ENCODE measurements at places on chromosomes 13 and 19.

GRCh38 chr19:37669450-37669914 lies 14.2 kb upstream of the ZFP30 start:
- no peak for DNase-seq

DNA sequence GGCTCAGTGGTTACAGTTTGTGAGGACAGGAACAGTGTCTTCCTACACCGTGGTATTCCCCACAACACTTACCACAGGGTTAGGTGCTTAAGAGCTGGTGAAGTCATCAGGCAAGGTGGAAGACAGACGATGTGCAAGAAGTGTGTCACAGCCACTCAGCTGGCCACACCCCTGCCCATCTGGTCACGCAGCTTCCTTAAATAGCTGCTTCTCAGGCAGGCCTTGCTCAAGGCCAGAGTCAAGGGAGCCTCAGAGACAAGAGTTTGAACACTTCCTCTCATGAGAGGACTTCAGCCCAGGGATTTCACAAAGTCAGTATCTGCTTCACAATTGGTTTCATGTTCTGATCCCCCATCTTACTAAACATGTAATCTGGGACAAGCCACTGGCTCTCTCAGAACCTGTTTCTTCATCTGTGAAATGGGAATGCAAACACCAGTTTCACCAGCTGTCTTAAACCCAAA lies 80.3 kb upstream of the FRY start:
- peak; percentile 30 for DNase-seq

DNA sequence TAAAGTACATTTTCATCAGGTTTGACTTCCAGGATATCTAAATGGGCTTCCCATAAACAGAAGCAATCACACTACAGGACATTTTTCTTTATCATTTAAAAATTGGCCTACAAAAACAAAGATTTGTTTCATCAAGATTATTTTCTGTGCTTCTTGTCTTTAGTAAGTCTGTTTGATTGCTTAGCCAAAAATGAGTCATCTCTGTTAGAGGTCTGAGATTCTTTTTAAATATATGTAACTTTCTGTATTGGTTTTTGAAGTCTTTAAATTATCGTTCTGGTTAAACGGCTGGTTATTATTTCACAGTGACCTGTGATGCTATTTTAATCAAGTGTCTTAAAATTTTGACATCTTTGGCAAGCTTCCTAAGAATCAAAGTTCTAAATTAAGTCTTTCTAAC lies 62.7 kb downstream of the SLITRK1 start:
- DNase-seq, result no peak

DNA sequence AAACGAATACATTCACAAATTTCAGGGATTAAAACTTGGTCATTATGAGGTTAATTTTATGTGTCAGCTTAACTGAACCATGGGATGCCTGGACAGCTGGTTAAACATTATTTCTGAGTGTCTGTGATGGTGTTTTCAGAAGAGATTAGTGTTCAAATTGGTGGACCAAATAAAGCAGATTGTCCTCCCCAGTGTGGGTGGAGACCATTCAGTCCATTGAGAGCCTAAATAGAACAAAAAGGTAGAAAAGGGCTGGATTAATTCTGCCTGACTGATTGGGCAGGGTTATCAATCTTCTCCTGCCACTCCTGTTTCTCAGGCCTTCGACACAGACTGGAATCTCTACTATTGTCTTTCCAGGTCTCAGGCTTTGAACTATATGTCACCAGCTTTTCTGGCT lies 203.8 kb upstream of the SLITRK6 start:
- DNase-seq, result no peak

DNA sequence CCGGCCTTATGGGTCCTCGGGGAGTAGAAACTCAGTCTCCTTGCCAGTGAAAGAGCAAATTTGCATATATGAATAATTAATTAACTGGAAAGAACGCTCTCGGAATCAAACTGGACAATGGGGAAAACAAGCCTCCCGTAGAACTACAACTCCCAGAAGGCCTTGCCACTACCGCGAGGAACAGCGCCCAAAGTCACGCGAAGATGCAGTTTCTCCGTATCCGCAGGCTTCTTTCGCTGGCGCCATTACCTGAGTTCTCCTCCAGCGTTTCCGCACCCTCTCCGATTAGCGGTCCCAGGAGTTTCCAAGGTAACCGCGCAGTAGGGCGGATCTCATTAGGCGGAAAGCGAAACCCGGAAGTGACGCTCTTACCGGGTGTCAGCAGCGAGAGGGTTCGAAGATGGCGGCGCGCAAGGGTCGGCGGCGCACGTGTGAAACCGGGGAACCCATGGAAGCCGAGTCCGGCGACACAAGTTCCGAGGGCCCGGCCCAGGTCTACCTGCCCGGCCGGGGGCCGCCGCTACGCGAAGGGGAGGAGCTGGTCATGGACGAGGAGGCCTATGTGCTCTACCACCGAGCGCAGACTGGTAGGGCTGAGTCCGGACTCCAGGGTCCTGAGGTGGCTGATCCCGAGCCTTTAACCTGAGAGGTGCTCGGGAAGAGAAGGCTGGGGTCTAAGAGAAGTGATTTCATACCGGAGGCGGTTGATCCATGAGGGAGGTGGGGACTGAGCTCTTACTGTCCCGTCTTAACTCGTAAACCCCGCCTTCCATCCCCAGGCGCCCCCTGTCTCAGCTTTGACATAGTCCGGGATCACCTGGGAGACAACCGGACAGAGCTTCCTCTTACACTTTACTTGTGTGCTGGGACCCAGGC lies at the start of gene GRWD1:
Gene GRWD1, plus strand, starts transcription at position 378 of the 876 bp plus-strand sequence. Its CDS starts 23 bp downstream, at position 401.
- DNase-seq, result peak; percentile 88

DNA sequence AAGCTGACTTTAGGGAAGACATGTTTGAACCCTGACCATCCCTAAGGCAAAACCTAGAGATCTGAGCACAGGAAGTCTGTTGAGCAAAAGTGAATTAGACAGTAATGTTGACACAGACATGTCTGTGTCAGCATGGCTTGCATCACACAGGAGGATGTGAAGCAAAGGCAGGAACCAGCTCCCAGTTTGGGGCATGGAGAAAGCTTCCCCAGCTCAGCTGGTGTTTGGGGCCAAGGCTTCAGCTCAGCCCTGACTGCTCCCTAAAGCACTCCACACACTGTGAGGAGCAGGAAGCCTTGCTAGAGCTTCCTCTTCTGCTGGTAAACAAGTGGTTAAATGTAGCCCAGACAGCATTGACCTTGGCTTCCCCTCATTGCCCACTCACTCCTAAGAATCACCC lies 153.8 kb upstream of the UBL3 start:
- DNase-seq, result no peak

DNA sequence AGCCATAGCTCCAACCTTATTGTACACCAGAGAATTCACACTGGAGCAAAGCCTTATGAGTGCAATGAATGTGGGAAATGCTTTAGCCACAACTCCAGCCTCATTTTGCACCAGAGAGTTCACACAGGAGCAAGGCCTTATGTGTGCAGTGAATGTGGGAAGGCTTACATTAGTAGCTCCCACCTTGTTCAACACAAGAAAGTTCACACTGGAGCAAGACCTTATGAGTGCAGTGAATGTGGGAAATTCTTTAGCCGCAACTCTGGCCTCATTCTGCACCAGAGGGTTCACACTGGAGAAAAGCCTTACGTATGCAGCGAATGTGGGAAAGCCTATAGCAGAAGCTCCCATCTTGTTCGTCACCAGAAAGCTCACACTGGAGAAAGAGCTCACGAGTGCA lies 5.9 kb upstream of the TRAPPC2B start:
- DNase-seq, result no peak

- DNase-seq, result no peak
Observed at GRCh38 chr13:35468195-35468594, 8.3 kb downstream of the MAB21L1 start.

DNA sequence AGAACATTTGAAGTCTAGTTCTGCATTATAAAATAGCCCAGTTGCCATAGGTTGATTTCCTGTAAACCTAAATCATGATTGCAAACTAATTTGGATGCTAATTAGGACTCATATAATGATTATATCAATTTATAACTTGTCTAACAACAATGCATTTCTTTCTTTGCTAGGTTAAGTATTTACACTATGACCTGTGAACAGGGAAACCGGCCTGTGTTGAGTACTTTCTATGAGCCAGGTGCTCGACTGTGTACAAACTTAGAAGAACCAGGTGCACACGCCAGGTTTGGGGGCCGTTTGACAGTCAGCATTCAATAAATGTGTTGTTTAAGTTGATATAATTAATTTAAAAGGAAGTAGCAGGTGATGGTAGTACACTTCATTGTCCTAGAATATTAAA lies 203.1 kb downstream of the TM9SF2 start:
- no peak for DNase-seq

- DNase-seq, result no peak
Observed at GRCh38 chr19:3336680-3337523, 29.5 kb upstream of the NFIC start.

- no peak for DNase-seq
Observed at GRCh38 chr19:6228551-6229215, 51.1 kb downstream of the MLLT1 start.

GRCh38 chr19:55599468-55599841 lies at the start of gene FIZ1:
Gene FIZ1 (minus strand): TSS chr19:55599517. CDS start chr19:55597865, 1,652 bp downstream.
- peak; percentile 55 for DNase-seq

GRCh38 chr19:7450243-7451223 lies 38.3 kb downstream of the PEX11G start:
- DNase-seq, result no peak

GRCh38 chr19:1045247-1045603 lies 5.3 kb downstream of the ABCA7 start:
- no peak for DNase-seq

GRCh38 chr13:34207334-34207733 lies 389.4 kb downstream of the RFC3 start:
- no peak for DNase-seq

GRCh38 chr13:20387441-20387971 lies 138.2 kb downstream of the CRYL1 start:
- no peak for DNase-seq

DNA sequence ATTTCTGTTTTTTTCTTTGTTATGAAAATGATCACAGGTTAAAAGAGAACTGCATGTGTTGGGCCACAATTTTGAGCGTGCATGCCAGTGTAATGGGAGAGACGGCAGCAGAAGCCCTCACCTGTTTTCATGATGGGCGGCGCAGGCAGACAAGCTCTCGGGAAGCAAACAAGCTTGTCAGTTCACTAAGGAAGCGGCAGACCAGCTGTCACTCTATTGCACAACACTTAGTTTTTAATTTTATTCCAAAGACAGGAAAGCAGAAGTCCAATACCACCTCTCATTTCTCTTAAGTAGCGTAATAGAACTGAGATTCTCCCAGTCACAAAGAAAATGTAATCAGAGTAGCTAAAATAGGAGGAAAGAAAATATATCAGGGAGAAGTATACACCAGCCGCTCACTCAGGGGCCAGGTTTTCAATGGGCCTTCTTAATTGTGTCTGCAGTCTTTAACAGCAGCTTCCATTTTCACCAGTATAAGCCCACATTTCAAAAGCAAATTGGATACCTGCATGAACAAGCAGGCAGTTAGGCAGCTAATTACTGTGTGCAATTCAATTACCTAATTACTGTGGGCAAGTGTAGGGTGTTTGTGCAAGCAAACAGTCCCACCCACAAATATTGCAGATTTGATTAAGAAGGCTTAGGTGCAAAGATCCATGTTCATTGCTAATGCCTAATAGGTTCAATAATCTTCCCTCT lies 711.4 kb downstream of the DIAPH3 start:
- no peak for DNase-seq

GRCh38 chr13:53683608-53684007 lies 655.0 kb downstream of the OLFM4 start:
- no peak for DNase-seq

DNA sequence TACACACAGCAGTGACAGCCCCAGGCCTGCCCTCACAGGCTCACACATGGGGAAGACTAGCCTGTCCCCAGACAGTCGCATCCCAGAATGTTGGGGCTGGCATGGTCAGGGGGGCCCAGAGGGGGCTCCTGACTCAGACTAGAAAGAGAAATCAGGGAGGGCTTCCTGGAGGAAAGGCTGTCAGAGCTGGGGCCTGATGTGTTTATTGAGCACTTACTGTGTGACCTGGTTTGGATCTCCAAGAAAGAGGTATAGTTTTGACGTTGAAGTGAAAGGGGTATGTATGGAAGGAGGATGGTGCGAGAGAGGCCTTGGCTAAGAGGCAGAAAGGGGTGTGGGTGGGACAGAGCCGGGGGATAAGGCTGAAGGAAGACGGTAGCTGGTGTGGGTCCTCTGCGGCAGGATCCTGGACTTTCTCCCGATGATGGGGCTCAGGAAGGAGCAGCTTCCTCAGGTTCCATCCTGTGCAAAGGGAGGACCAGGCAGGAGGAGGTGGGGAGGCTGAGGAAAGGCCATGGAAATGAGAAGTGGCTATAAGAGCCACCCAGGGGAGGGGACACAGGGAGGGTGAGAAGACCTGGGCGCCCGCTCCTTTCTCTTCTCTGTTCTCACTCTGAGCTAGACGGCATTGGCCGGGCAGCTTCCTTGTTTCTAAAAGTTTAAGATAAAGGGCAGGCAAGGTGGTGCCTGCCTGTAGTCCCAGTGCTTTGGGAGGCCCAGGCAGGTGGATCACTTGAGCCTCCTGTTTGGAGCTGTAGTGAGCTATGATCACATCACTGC lies 16.1 kb upstream of the BCL3 start:
- DNase-seq, result no peak

- DNase-seq, result no peak
Observed at GRCh38 chr13:76210262-76210661, 574.1 kb downstream of the LMO7 start.

DNA sequence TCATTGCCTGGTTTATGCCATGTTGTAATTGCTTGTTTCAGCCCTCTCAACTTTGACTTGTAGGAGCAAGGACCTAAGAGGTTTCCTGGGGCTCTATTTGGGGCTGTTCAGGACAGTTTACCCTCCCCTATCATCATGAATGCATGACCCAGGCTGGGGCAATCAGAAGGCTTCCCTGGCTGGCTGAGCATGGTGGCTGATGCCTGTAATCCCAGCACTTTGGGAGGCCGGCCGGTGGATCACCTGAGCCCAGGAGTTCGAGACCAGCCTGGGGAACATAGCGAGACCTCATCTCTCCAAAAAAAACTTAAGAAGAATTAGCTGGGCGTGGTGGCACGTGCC lies 6.1 kb upstream of the LSM4 start:
- no peak for DNase-seq

DNA sequence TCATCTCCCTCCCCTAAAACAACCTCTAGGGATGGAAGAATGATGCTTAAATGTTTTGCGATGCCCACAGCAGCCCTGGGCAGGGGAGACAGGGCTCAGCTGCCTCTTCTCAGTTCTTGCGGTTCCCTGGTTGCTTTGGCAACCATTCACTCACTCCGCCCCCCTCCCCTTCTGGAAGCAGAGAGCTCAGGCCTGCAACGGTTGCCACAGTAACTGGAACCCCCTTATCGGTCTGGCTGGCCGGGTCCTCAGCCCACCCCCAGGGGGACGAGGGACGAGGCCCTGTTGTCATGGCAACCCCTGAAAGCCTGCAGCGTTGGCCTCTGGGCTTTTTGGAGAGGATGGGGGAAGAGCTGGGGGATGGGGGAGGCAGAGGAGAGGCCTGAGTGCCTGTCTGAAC lies 19.5 kb downstream of the NOVA2 start:
- DNase-seq, result no peak

DNA sequence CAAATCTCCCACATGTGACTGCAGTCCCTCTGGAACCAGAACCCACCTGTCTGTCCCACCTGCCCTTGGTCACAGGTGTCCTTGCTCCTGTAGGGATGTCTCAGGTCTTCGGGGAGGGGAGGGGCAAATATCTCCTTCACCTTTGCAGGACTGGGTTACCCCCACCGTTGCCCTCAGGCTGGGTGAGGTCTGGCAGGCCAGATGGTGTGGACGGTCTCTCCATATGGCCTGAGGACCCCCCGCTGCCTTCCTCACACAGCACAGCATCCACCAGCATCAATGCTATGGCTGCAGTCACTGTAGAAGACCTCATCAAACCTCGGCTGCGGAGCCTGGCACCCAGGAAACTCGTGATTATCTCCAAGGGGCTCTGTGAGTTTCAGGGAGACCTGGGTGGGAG lies 10.0 kb downstream of the SLC5A5 start:
- DNase-seq, result no peak

Data from GM18507 (cell line).